ENCODE measurements at places on chromosomes 6 and 20.

- no peak for DNase-seq
These were observed 59.8 kb downstream of the SHPRH start for GRCh38 chr6:145904391-145904790.

DNA sequence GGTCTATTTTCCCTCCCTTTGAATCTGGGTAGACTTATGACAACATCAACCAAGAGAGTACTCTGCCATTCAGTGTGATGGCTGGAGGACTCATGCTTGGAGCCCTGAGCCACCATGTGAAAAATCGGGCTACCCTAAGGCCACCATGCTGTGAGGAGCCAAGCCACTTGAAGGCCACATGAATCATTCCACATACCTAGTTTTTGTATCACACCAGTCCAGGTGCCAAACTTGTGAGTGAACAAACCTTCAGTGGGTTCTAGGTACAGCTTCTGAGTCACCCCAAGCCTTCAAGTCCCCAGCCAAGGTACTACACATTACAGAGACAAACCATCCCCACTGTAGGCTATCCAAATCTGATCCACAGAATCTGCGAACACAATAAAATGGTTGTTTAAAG, 37.4 kb upstream of the E2F3 start:
- no peak for DNase-seq

DNA sequence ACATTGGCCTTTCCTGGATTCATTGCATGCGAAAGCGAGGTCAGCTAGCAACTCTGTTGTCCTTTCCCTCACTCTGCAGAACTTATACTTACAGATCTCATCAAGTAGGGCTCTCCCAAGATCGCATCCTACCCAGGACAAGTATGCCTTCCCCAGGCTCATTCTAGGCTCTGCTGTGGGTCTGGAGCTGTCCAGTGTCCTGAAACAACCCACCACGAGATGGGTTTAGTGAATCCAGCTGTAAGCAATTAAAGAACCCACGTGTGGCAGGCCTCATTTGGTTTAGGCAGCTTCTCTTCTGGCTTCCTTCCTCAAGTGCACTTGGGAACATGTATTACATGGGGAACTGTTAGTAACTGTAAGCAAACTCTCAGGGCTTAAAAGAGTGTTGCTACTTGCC, 406.5 kb upstream of the CHD6 start:
- DNase-seq, result no peak

- no peak for DNase-seq
These were observed 17.8 kb upstream of the FRK start for GRCh38 chr6:116078522-116078921.

DNA sequence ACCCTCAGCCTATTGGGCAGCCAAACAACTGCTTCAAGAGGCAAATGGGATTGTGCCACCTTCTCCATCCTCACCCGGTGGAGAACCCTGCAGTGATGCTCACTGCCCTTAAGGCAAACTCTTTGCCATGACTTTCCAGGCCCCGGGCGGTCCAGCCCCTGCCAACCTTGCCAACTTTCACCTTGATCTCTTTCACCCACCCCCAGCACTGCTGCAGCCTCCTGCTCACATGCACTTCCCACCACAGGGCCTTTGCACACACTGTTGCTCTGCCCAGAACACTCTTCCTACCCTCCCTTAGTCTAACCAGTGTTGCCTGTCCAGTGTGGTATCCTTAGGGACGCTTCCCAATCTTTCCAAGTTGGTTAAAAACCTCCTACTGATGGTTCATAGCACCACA, 221.1 kb downstream of the EYA2 start:
- DNase-seq, result no peak

GRCh38 chr6:451847-452246, 60.3 kb downstream of the IRF4 start:
- no peak for DNase-seq

DNA sequence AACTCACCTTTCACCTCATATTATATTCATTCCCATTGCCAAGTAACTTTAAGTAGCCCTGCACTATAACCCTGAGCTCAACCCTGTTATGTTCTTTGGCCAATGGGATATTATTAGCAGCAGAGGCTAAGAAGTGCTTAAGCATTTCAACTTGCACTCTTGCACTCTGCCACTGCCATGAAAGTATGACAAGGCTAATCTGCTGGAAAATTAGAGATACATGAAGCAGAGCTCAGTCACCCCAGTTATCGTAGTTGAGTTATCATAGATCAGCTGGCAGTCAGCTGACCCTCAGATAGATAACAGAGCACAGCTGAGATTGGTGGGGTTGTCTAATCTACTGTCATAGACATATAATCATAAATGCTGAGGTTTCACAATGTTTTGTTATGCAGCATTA, 209.4 kb upstream of the RUNX2 start:
- DNase-seq, result no peak

DNA sequence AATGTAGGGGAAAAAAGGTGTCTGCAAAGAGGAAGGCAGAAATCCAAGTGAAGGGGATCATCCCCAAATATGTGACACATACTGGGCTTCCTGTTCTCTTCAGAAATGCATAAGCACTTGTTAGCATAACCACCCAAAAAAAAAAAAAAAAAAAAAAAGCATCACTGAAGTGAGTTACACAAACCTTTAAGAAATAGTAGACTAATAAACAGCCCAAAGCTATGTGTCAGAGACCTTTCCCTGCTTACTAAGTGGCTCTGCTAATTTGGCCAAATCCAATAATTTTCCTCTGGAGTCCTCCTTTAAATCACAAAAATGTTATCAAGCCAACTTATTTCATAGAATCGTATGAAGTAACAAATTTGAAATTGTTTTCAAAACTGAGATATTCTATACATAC, 7.5 kb upstream of the DST start:
- DNase-seq, result no peak

DNA sequence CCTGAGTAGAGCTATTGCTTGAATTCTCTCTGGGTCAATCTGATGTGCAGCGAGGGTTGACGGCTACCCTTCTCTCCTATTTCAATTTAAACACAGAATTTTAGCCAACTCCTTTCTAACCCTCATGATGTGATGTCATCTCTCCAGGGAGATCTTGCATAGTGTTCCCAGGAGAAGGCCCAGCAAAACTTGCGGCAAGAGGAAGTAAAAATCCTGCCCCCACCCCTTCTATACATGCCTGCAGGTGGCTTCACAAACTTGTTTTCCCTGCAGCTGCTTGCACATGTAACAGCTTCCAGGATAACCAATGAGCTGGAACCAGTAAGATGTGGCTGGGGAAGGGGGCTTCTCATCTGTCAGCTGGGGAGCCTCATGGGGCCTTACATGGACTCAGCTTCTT, 169.3 kb upstream of the CDH4 start:
- no peak for DNase-seq

- DNase-seq, result no peak
These were observed 40.6 kb downstream of the TRIM38 start for GRCh38 chr6:26003102-26003694.

- no peak for DNase-seq
These were observed 25.5 kb upstream of the PLCB4 start for GRCh38 chr20:9043364-9043763.

GRCh38 chr20:54174457-54175175, 830 bp upstream of the CYP24A1 start:
- no peak for DNase-seq

- DNase-seq, result no peak
These were observed 104.8 kb downstream of the FLRT3 start for GRCh38 chr20:14232650-14233049.

DNA sequence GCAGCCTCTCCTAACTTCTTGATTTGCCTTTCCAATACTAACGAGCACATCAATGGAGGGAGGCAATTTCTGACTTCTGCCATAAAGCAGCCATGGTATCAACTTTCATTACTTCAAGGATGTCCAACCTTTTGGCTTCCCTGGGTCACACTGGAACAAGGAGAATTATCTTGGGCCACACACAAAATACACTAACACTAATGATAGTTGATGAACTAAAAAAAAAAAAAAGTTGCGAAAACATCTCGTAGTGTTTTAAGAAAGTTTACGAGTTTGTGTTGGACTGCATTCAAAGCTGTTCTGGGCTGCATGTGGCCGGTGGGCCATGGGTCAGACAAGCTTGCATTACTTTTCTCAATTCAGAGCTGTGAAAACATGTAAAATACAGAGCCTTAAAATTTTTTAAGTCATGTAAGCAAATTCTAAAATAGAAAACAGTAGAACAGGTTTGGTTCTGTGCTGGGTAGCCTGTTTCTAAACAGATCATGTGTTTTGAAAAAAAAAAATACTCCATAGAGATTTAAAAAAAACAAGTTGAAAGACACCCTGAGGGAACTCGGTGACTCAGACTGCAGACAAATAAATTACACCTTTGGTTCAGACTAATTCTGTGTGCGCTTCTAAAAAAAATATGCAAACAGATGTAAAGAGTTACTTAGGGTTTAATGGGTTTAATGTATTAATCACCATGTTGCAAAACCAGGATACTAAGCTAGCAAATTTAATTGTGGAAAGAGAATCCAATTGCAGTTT, 43.6 kb upstream of the SLC22A23 start:
- no peak for DNase-seq

GRCh38 chr6:130847001-130847910, 20.1 kb downstream of the SMLR1 start:
- no peak for DNase-seq

GRCh38 chr20:63808964-63809674, 21.9 kb downstream of the ZBTB46 start:
- DNase-seq, result no peak

GRCh38 chr20:2357114-2357513, 23.6 kb upstream of the TGM6 start:
- no peak for DNase-seq

- DNase-seq, result no peak
These were observed 589 bp upstream of the PDCD2 start for GRCh38 chr6:170584954-170585498.

GRCh38 chr20:34891166-34892062, 15.0 kb downstream of the ACSS2 start:
- DNase-seq, result no peak

GRCh38 chr20:57315976-57316480, 13.6 kb upstream of the SPO11 start:
- no peak for DNase-seq

DNA sequence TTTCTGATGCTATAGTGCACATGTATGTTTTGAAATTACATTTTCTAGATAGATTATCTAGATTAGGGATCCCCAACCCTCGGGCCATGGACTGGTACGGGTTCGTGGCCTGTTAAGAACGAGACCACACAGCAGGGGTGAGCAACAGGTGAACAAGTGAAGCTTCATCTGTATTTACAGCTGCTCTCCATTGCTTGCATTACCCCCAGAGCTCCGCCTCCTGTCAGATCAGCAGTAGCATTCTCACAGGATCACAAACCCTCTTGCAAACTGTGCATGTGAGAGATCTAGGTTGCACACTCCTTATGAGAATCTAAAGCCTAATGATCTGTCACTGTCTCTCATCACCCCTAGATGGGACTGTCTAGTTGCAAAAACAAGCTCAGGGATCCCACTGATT, 10.4 kb downstream of the CEP57L1 start:
- no peak for DNase-seq

GRCh38 chr6:19538096-19538495, 299.1 kb upstream of the ID4 start:
- no peak for DNase-seq

DNA sequence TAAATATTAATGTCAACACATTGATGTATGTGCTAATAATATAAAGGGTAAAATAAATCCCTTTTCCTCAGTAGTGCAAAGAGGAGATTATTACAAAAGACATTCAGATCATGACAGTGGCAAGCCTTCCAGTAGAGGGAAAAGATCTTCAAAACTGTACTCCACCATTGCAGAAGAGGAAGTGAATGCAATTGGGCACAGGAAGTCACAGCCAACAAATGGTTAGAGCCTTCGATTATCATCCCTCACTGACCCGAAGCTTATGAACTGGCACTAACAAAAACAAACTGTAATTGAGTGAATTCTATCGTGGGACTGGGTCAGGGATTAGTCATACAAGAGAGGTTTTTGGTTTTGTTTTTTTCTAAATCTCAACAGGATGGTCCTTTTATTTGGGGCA, 39.3 kb upstream of the SCGN start:
- no peak for DNase-seq
